ENCODE measurements at places on chromosomes 5 and 9. TPM values are rescaled to one million over a fixed set of nuclear protein-coding genes. Genes with fewer than 3 reads are reported as not detected.

Gene FBP2
- not detected for total RNA-seq

Gene PCDHB9
- 0.18 TPM for total RNA-seq

Gene TMC1
- total RNA-seq = not detected

Gene DELE1
- total RNA-seq = 106 TPM

Gene PCDHA9
- not detected for total RNA-seq

- no peak for DNase-seq
- H3K27me3 ChIP-seq = no peaks in the 10 kb centered on the region
- no peak overlapping the region for H3K27ac ChIP-seq
- no peaks in the 10 kb centered on the region for H3K4me1 ChIP-seq
These were observed 395.4 kb downstream of the DTWD2 start for GRCh38 chr5:118593003-118593328.

GRCh38 chr5:106759581-106759980 is 911.2 kb downstream of the EFNA5 start:
- H3K4me3 ChIP-seq = no peak overlapping the region
- no peaks in the 10 kb centered on the region for H3K4me1 ChIP-seq
- DNase-seq = no peak
- no peaks in the 10 kb centered on the region for H3K27me3 ChIP-seq
- no peaks in the 10 kb centered on the region for H3K36me3 ChIP-seq

DNA sequence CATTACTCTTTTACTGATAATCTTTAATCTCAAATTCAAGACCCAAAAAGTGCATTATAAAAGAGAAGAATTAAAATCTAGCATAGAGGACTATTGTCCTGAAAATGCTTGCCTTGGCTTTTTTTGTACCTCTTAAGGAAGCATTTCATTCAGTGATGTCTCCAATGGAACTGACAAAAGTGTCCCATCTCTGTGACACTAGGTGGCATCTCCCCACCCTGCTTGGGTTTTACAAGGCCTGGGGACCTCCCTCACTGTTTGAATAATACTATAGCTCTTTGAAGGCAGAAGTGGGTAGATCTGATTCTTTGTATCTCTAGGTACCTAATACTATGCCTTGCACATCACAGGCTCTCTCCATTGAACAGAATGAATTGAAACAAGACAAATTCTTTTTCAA is 180.6 kb downstream of the EPB41L4A start:
- no peak for DNase-seq
- H3K4me3 ChIP-seq = no peak overlapping the region
- no peak overlapping the region for H3K27ac ChIP-seq
- H3K36me3 ChIP-seq = no peaks in the 10 kb centered on the region
- no peaks in the 10 kb centered on the region for H3K4me1 ChIP-seq
- no peaks in the 10 kb centered on the region for H3K27me3 ChIP-seq

DNA sequence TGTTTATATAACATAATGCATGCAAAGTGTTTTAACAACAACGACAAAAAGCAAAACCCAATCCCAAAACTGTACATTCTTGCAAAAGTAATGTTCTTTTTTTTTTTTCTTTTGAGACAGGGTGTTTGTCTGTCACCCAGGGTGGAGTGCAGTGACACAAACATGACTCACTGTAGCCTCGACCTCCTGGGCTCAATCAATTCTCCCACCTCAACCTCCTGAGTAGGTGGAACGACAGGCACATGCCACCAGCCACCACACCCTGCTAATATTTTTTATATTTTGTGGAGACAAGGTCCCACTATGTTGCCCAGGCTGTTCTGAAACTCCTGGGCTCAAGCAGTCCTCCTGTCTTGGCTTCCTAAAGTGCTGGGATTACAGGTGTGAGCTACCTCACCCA is 13.6 kb upstream of the HAVCR1 start:
- no peaks in the 10 kb centered on the region for H3K27me3 ChIP-seq
- H3K36me3 ChIP-seq = no peaks in the 10 kb centered on the region
- no peak for DNase-seq
- no peaks in the 10 kb centered on the region for H3K4me1 ChIP-seq
- no peak overlapping the region for H3K27ac ChIP-seq

DNA sequence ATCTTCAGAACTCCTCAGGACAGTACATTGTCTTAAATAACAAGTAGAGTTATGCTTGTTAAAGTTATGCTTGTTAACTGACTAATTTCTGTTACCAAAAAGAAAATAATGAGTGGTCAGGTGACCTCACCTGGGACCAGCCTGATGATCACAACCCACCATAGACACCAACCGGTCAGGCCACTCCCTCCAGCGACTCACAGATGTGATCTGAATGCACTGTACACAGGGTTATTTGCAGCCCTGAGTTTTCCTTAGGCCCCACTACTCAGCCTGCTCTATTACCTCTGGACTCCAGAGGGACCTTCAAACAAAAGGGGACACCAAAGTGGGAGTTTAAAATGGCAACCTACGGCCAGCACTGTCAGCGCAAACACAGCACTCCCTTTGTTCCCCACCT is 55.3 kb downstream of the ARSB start:
- no peaks in the 10 kb centered on the region for H3K36me3 ChIP-seq
- H3K4me1 ChIP-seq = no peaks in the 10 kb centered on the region
- H3K27ac ChIP-seq = no peak overlapping the region

GRCh38 chr9:33320568-33321261 is 30.4 kb downstream of the NFX1 start:
- H3K4me3 ChIP-seq = no peak overlapping the region
- DNase-seq = no peak
- H3K4me1 ChIP-seq = no peaks in the 10 kb centered on the region
- peak overlapping the region; percentile 28 for H3K27ac ChIP-seq

GRCh38 chr9:33129886-33130881 is 37.0 kb downstream of the B4GALT1 start:
- peak; percentile 46 for DNase-seq
- peaks cover 57% of the 10 kb centered on the region for H3K4me1 ChIP-seq
- H3K4me3 ChIP-seq = no peak overlapping the region
- no peaks in the 10 kb centered on the region for H3K36me3 ChIP-seq
- peak overlapping the region; percentile 71 for H3K27ac ChIP-seq
- no peaks in the 10 kb centered on the region for H3K27me3 ChIP-seq

- no peaks in the 10 kb centered on the region for H3K4me1 ChIP-seq
- H3K27me3 ChIP-seq = no peaks in the 10 kb centered on the region
- DNase-seq = no peak
- H3K4me3 ChIP-seq = no peak overlapping the region
- no peak overlapping the region for H3K27ac ChIP-seq
These were observed 40.7 kb upstream of the AKNA start for GRCh38 chr9:114428466-114428865.

- H3K4me1 ChIP-seq = no peaks in the 10 kb centered on the region
- H3K27me3 ChIP-seq = no peaks in the 10 kb centered on the region
- DNase-seq = no peak
- no peaks in the 10 kb centered on the region for H3K36me3 ChIP-seq
These were observed 168.2 kb downstream of the DAB2IP start for GRCh38 chr9:121819428-121820231.

- no peaks in the 10 kb centered on the region for H3K36me3 ChIP-seq
- H3K4me1 ChIP-seq = no peaks in the 10 kb centered on the region
- no peak for DNase-seq
- no peak overlapping the region for H3K4me3 ChIP-seq
These were observed 16.1 kb upstream of the MARCHF3 start for GRCh38 chr5:127046343-127047072.

All from Peyer's patch (tissue), 4 donors.